Stimulated activated CD4-positive, alpha-beta T cell treated with anti-CD3 and anti-CD28 coated beads, Interleukin-4, amount 100 ng/mL, for 24 hours (primary cell): ENCODE measurements at places on chromosomes 13 and 19.

DNA sequence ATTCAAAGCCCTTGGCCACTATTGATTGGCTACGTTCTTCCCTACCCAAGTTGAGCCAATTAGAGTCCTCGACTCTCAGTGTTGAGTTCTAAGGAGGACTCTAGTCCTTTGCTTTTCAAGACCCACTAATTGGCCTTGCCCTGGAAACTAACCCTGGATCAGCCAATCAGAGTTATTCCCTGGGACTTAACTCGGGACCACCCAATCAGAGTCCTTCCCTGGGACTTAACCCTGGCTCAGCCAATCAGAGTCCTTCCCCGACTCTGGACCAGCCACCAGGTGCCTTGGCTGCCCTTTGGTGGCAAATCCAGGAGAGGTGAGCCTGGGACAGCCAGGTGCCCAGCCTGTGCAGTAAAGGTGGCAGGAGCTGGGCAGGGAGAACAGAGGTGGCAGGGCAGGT is 28.7 kb downstream of the ATP8B3 start:
- DNase-seq, result no peak

- DNase-seq, result peak; percentile 91
These were observed 12.4 kb upstream of the CCDC9 start for GRCh38 chr19:47243776-47244547.

- DNase-seq, result no peak
These were observed 284.0 kb downstream of the OXGR1 start for GRCh38 chr13:96710166-96710862.

DNA sequence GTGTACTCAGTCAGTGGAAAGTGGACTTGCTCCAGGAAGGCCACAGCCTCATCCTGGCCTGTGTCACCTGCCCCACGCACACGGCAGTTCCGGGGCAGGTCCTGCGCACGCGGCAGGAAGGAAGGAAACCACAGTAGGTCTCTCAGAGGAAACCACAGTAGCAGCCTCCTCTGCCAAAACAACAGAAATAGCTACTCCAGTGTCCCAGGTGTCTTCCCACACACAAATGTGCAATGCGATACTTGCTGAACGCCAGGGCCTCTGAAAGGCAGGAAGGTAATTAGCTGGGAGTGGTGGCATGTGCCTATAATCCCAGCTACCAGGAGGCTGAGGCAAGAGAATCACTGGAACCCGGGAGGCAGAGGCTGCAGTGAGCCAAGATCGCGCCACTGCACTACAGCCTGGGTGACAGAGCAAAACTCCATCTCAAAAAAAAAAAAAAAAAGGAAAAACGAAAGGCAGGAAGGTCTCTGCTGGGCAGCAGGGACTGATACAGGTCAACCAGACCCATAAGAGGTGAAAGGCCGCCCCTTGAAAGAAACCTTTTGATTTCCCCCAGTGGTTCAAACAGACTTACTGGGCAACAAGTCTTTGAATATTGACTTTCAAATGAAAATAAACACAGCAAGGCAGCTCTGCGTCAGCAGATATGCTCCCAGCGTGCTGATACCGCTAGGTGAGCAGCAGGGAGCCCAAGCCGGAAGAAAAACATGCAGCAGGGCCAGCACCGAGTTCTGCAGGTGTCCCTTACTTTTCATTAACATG is 49.5 kb downstream of the CRYL1 start:
- peak; percentile 64 for DNase-seq

DNA sequence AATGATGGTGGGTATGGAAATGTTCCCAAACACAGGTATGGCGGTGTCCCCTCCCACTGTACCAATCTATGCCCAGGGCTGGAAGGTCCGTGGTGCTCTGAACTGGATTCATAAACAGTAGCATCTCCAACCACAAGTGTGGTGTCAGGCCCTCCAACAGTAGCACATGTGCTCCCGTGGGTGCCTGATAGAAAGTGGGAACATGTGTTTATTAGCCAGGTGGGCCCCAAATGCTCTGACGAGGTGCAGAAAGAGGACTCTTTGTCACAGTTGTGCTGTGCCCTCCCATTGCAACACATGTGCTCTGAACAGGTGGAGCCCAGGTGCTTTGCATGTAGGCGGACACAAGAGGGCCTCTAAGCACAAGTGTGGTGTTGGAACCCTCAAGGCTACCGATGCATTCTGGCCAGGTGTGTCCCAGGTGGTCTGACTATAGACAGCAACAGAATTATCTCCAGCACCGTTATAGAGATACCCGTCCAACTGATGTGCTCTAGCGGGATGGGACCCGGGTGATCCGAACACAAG is 75.4 kb upstream of the ZNF30 start:
- no peak for DNase-seq

DNA sequence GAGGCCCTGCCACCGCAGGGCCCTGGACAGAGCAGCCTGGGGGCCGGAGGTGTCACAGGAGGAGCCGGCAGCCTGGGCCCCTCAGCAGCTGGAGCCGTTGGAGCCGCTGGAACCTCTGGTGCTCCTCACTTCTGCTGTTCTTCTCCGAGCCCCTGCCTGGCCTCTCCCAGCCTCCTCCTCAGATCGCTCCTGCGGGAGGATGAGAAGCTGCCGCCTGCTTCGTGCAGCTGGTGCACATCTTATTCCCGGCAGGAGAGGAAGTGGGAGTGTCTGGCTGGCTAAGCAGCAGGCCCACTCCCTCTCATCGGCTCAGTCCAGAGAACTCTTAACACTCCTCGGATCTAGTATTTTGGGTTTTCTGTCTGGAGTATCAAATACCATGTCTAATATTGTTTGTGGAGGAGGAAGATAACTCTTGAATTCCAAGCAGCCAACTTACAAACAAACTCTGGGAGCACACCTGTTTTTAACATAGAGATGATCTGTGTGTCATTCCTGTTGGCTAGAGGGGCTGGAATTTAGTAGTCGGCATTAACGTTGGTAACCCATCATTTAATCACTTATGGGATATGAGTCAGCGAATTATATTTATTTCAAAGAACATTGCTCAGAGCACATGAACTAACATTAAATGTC is 37.1 kb upstream of the RNF113B start:
- no peak for DNase-seq

DNA sequence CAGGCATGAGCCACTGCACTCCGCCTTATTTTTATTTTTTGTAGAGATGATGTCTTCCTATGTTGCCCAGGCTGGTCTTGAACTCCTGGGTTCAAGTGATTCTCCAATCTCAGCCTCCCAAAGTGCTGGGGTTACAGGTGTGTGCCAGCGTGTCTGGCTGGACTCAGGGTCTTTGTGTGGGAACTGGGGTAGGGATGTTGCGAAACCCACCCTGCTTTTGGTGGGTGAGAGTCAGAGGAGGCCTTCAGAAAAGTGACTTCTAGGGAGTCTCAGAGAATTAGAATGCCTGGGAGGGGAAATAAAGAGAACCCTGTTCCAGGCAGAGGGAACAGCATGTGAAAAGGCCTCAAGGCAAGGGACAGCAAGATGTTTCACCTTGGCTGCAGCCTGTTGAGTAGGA is 13.2 kb downstream of the TLE5 start:
- no peak for DNase-seq
